Dermis microvascular lymphatic vessel endothelial cell (primary cell): ENCODE measurements at places on chromosomes 2 and 18. TPM values are rescaled to one million over a fixed set of nuclear protein-coding genes. Genes with fewer than 3 reads are reported as not detected.
A peak's percentile ranks its signal among the peaks of the same experiment; 100 is the strongest.

DNA sequence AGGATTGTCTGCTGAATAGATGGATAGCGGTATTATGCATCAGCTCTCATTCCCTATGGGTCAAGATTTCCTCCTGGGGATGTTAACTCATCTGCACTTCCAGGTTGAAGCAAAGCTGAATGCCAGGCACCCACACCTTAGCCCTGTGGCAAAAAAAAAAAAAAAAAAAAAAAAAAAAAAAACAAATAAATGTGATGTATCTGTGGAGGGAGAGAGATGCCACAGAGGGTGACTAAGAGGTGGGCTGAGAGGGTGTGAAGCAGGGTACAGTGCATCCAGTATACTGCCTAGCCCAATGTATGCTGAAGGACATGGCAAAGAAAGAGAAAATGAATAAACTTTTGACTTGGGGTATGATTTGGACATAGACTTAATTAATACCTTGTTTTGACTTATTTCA is 91.4 kb downstream of the COPS8 start:
- DNase-seq, result no peak

GRCh38 chr2:208311321-208311720 is 45.3 kb downstream of the PIKFYVE start:
- no peak for DNase-seq

DNA sequence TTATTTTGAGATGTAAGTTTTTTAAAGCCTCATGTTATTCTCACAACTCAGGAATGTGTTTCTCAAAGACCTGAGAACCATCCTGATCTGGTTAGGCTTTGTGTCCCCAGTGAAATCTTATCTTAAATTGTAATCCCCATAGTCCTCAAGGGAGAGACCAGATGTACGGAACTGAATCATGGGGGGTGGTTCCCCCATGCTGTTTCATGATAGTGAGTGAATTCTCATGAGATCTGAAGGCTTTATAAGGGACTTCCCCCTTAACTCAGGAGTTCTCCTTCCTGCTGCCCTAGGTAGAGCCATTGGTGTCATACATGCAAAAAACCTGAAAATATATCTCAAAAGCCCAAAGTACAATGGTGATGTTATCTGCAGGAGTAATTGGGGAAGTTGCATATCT is 836.7 kb downstream of the CBLN2 start:
- DNase-seq, result no peak

DNA sequence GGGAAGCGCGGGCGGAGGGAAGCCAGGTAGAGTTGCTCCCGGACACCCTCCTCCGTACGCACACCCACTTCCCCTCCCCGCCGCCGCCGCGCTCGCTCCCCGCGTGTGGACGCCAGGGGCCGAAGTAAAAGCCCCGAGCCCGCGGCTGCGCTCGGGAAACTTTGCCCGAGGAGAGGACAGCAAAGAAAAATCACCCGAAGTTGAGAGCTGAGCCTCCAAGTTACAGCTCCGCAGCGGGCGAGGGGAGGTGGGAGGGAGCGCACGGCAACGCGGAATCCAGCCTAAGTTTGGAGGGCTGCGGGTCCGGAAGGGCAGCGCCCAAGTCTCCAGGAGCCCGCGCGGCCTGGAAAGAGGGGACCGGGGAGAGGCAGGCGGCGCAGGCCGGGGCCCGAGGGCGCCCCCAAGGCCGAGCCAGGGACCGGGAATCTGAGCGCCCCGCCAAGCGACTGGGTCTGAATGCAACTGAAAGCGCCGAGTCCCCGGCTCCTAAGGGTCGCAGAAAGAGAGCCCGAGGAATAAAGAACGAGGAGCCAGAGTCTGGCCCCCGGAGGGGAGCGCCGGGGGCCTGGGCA is 706 bp upstream of the BCL11A start:
- no peak for DNase-seq

DNA sequence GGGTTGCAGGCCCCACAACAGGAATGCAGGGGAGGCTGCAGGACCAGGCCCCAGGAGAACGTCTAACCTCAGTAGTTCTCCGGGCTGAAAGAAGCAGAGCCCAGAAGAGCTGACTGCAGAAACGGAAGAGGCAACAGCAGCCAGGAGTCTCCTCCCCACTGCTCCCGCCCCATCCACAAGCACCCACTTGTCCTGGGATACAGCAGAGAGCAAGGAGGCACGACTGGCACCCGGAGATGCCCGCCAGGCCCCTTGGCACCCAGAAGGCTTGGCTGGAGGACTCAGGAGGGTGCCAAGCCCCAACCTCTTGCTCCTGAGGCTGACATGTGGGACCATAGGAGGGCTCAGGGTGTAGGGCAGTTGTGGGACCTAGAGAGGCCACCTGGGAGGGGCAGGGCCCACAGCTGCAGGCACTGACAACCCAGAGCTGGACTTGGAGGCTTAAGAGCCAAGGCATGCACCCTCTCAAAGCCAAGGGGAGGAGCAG is 29.0 kb upstream of the TNS1 start:
- DNase-seq, result no peak

DNA sequence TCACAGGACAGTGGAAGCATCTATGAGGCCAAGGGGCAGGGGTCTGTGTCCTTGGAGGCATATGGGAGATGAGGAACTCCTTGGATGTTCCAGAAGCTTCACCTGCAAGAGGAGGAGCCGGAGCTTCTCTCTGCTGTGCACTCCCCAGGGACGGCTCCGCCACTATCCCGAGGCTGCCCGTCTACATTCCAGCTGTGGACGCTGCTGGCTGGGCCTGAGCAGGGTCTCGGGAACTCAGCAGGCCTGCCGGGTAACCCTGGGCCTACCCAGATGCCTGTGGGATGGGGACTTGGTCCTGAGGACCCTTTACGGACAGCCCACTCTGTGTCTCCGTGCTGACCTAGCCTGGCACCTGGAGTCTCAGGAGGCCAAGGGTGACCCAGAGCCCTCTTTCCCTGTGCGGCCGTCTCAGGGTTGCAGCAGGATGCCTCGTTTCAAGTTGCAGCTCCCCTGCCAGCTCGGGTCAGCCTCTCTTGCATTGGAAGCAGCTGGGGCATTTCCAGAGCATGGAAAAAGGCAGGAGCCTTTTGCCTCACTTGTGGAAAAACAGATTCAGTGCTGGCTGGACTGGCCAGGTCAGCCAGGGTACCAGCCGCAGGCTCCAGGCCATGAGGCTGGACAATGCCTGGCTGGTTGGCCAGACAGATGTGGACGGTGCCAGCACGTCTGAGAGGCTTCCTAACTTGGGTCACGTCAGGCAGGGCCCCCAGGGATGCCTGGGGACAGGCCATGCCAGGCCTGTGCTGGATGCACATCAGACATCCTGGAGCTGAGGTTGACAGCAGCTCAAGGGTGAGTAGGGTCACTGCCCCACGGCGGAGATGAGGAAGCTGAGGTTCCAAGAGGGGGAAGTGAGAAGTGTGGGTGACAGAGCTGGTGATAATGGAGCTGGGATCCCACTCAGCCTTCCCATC is 41.5 kb downstream of the SCTR start:
- DNase-seq, result peak; percentile 54

DNA sequence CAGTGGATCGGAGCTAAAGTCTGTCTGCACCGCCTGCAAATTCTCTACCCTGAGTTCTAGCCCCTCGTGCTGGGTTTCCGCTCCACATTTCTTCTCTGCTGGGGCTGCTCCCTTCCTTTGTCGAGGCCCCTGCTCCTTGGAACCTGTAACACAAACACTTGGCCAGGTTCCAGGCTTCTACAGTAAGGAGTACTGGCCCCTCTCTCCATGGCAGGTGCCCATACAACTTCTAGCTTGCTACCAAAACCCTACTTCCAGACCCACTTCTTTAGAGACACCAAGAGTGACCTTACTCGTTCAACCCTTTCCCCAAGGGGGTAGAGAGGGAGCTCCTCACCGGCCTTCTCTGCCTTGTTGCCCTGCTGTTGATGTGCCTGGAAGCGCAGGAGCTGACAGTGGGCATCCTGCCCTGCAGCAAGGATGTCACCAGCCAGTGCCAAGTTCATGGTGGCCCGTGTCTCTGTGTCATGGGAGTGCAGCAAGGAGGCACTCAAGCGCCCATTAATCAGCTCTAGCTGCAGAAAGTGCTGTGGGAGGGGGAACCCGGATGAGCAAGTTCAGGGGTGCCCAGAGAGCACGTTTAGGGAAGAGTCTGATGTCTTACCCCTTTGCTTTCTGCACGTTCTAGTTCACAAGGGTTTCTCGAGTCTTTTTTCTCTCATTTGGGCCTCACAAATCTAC is 1.1 kb downstream of the PREB start:
- DNase-seq, result no peak

GRCh38 chr2:160700021-160700814 is 206.6 kb upstream of the RBMS1 start:
- peak; percentile 9 for DNase-seq

DNA sequence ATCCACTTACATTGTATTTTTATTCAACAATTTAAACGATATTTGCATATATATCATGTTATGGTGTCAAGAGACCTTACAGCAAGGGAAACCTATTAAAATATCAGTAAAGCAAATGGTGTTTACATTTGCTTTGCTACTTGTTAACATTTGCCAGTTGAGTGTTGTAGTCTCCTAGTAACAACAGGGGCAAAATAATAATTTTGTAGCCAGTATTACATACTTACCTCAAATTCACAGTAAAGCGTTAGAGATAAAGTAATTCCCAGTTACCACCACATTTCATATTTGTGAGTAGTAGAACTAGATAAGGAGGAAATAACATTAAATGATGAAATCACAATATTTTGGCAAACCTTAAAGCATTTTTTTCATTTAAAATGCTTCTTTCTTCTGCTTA is 71.3 kb downstream of the FASTKD2 start:
- DNase-seq, result no peak

DNA sequence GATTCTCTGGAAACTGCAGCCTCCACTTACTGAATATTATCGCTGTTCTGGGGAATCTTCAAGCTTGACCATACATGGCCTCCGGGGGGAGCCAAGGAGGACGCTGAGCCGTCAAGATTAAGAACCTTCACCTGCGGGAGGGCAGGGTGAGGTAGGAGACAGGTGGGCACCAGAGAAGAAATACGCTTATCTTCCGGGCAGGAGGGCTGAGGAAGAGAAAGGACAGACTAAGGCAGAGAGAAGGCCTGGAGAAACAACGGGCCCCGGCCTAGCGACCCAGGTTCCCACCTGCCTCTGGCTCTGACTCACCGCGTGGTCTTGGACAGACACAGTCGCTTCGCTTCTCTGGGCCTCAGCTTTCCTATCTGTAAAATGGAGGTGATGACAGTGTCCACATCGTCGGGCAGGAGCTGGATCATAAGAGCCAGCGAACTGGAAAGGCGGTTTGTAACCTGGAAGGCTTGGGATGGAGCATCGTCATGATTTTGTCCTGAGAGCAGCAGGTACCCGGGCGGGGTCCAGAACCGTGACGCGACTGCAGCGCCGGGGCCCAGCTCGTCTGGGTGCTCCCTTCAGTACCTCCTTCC is 659 bp downstream of the ZNF142 start:
- peak; percentile 53 for DNase-seq

DNA sequence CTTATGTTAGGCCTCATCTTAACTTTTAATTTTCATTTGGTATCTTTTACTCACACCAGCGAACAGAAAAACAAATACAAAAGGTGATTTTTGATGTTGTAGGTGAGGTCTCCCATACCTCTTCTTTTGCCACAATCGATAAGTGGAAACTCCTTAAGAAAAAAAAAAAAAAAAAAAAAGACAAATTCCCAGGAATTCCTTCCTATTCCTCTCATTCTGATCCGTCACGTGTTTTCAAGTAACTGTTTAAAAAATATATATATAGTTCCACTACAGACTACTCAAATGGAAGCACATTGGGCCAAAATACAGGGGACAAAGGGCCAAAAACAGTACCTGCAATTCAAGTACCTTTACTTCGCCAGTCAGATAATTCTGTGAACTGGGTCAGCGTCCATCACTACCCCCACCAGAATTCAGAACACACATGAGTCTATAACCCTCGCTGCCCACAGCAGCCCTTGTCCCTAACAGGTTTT is 16.5 kb downstream of the NMUR1 start:
- DNase-seq, result no peak

DNA sequence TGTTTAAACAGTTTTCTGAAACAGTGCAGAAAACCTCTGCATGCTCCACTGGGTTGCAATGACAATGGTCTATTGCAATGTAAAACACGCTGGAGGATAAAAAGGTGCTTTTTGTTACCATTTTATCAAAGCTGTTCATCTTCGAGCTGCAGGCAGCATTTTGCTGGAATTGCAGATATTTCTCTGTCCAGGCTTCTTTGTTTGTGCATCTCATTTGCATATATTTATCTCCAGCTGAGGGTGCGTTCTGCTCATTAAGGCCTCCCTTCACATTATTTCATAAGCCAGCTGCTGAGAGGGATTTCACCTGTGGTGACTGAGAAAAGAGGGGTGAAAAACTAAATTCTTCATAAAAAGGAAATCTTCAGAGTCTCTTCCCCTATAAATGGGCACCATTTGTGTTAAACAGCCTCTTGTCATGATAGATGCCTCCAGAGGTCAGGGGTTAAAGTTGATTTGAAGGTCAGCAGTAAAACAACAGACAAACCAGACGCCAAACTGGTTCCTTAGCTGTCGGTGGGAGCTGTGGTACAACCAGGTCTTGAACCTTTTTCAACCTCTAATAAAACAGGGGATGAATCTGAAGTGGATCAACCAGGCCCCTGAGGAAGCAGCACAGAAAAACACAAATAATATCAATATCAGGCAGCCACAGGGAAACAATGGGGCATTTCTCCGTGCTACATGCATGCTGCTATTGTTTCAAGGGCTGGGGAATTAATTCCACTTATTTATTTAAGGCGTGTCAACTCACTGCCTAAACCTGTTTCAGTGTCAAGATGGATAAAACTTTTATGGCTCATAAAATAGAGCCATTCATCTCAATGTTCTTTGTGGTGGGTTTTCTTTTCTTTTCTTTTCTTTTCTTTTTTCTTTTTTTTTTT is 265.1 kb downstream of the MEIS1 start:
- DNase-seq, result no peak

- DNase-seq, result no peak
Measured at GRCh38 chr18:37294951-37295350, 270.6 kb downstream of the CELF4 start.

- peak; percentile 2 for DNase-seq
Measured at GRCh38 chr2:63486861-63487290, 101.4 kb downstream of the WDPCP start.

- peak; percentile 71 for DNase-seq
Measured at GRCh38 chr2:23925702-23926289, 1.1 kb downstream of the ATAD2B start.

- no peak for DNase-seq
Measured at GRCh38 chr18:75108579-75109318, 100.2 kb downstream of the PTGR3 start.

- DNase-seq, result no peak
Measured at GRCh38 chr2:143787674-143788073, 658.5 kb downstream of the ARHGAP15 start.

GRCh38 chr2:122096761-122097160 is 341.3 kb downstream of the TSN start:
- no peak for DNase-seq

DNA sequence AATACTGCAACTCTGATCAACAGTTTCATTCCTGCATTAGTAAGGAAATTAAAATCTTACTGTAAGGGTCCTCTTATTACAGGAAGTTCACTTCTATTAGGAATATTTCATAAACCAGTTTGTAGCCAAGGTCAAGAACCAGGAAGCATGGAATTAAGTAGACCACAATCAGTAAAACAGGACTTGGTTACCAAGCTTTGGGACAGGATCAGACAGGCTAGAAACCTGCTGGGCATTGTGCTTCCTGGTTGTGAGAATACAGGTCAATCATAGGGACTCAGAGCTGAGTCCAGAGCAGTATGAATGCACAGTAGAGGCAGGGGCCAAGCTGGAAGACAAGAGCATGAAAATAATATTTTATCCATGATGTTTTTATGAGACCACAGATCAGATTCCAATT is 248.0 kb downstream of the IKZF2 start:
- no peak for DNase-seq

OR6B2 gene
- not detected in 2 replicates for total RNA-seq

C2orf78 gene
- total RNA-seq, result not detected in 2 replicates

MEP1B gene
- not detected in 2 replicates for total RNA-seq

USP40 gene
- total RNA-seq, result 19.0 and 19.8 TPM in 2 replicates

COLEC12 gene
- total RNA-seq, result 33.4 and 110 TPM in 2 replicates

ANXA4 gene
- total RNA-seq, result 40.6 and 51.5 TPM in 2 replicates
